ENCODE measurements at places on chromosomes 6 and 20. TPM values are rescaled to one million over a fixed set of nuclear protein-coding genes. Genes with fewer than 3 reads are reported as not detected.

Gene MYL9
- total RNA-seq, result 30.7 TPM

Gene PRDM13
- total RNA-seq, result not detected

Gene CYP21A2
- not detected for total RNA-seq

Gene KHDC1
- 0.80 TPM for total RNA-seq

Gene LHFPL5
- total RNA-seq, result not detected

Gene KCNQ5
- not detected for total RNA-seq

Gene FAM120B
- total RNA-seq, result 8.0 TPM

Gene SCGN
- total RNA-seq, result not detected

Gene OR2H1
- total RNA-seq, result not detected

Gene HLA-DRA
- not detected for total RNA-seq

Gene MPC1
- 33.5 TPM for total RNA-seq
